Activated T-helper 1 cell treated with Interleukin-2 at 50 U/mL for 16 hours (primary cell): ENCODE measurements at places on chromosomes 7 and 10.

GRCh38 chr10:120917521-120918250, 66.5 kb downstream of the WDR11 start:
- no peak for DNase-seq

DNA sequence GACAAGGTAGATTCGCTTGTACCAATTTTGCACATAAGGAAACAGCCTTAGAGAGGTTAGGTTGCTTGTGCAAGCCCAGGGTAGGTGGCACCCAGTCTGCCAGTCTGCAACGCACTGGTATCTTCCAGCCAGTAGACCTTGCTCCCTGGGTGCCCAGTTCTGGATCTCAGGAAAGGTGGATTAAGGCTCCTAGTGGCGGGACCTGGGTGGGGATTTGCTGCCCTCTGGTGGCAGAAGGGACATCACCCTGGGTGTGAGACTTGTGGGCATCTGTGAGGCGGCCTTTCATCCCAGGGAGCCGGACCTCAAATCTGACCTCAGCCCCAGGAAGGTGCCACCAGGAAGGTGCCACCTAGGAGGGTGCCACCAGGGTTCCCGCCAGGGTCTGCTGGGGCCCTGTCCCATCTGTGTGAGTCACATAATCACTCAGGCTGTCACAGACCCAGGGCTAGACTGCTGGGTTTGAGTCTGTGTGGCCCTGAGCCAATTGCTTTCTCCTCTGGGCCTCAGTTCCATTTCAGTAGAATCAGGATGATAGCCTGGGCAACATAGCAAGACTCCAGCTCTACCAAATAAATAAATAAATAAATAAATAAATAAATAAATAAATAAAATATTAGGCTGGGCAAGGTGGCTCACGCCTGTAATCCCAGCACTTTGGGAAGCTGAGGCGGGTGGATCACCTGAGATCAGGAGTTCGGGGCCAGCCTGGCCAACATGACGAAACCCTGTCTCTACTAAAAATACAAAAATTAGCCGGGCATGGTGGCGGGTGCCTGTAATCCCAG, 5.3 kb upstream of the PRKRIP1 start:
- peak; percentile 46 for DNase-seq

DNA sequence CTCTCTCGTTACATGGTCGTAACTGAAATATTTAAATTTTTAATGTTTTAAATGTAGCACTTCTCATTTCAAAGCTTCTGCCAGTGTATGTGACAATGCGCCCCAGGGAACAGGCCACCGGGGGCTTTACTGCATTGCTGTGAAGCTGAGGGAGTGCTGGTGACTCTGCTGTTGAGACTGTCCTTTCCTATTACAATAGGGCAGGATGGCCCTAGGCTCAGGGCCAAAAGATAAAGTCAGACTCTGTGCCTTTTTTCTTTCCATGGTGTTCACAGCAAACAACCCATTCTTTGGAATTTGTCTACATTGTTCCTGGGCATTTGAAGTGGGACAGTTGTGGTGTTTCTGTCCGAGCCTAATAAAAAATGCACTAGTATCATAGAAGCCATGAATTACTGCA, 107.3 kb downstream of the GALNT11 start:
- no peak for DNase-seq

- no peak for DNase-seq
These were observed 92.5 kb downstream of the ELAPOR2 start for GRCh38 chr7:86966916-86967315.

GRCh38 chr10:21520949-21521348, 4.5 kb downstream of the SKIDA1 start:
- DNase-seq, result no peak

- no peak for DNase-seq
These were observed 1016.4 kb upstream of the KCND2 start for GRCh38 chr7:119256446-119257131.

DNA sequence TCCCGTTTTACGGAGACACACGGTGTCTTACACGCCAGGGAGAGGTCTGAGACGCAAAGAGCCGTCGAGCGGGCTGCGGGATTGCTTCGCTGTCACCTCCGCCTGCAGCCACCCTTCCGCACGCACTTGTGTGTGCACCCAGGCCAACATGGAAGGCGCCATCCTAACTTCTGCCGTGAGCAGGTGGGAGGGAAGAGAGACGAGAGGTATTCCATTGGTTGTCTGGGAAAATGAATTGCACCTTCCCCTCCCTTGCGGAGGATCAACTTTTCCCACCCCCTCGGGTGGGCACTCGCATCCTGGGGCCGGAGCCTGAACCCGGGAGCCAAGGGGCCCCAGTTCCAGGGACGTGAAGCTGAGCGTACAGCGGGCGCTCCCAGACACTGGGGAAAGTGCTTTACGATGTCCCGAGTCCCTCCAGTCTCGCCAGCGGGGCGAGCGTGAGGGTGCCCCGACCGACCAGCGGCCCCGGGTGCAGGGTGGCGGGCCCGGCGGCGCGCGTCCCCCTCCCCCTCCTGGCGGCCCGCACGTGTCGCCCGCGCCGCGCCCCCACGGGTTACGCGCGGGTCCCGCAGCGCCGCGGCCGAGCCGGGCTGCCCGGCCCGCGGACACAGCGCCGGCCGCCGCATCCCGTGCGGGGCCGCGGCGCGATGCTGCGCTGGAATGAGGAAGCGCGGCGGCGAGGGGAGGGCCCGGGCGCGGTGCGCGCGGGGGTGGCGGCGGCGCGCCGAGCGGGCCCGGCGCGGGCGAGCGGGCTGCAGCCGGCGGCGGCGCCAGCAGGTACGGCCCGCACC, 984 bp upstream of the IKZF1 start:
- DNase-seq, result no peak

- DNase-seq, result no peak
These were observed 46.4 kb upstream of the NXPH1 start for GRCh38 chr7:8386926-8387550.

DNA sequence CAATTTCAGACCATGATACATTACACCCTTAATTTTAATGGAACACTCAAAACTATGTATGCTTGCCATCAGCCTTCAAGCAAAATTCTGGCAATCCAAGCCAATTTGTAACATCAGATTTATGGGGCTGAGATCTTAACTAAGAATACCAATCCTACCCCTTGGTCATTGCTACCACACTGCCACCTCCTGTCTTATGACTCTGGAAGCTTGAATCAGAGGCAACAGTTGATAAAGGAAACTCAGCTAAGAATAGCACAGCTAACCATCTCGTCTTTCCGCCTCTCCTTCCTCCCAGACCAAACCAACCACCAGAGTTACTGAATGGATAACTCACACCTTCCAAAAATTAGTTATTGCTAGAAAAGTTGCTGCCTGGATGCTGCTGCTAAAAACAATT, 7.4 kb downstream of the IGF2BP3 start:
- DNase-seq, result no peak

GRCh38 chr10:74991435-74991834, 120.0 kb upstream of the SAMD8 start:
- no peak for DNase-seq

DNA sequence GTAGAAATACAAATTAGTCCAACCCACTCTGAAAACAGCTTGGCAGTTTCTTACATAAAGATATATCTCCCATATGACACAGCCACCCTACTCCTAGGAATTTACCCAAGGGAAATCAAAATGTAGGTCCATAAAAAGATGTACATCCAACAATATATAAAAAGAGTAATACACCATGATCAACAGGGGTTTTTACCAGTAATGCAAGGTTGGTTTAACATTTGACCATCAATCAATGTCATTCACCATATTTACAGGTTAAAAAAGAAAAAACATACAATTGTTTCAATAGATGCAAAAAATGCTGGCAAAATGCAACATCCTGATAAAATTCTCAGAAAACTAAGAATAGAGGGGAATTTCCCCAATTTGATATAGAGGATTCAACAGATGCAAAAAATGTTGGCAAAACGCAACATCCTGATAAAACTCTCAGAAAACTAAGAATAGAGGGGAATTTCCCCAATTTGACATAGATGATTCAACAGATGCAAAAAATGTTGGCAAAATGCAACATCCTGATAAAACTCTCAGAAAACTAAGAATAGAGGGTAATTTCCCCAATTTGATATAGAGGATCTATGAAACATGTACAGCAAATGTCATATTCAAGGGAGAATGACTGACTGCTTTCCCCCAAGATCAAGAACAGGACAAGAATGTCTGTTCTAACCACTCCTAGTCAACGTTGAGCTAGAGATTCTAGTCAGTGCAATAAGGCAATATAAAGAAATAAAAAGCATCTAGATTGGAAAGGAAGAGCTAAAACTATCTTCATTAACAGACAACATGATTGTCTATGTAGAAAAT, 13.7 kb downstream of the ADAP1 start:
- DNase-seq, result no peak

GRCh38 chr7:25091176-25091575, 33.9 kb downstream of the CYCS start:
- no peak for DNase-seq

- no peak for DNase-seq
These were observed 170.8 kb upstream of the BET1 start for GRCh38 chr7:94174956-94175355.

- DNase-seq, result no peak
These were observed 235.1 kb downstream of the SEMA3E start for GRCh38 chr7:83413831-83414230.

- DNase-seq, result no peak
These were observed 367.7 kb downstream of the PHF14 start for GRCh38 chr7:11341285-11341944.

GRCh38 chr7:129958643-129959470, 6.1 kb upstream of the UBE2H start:
- DNase-seq, result no peak

DNA sequence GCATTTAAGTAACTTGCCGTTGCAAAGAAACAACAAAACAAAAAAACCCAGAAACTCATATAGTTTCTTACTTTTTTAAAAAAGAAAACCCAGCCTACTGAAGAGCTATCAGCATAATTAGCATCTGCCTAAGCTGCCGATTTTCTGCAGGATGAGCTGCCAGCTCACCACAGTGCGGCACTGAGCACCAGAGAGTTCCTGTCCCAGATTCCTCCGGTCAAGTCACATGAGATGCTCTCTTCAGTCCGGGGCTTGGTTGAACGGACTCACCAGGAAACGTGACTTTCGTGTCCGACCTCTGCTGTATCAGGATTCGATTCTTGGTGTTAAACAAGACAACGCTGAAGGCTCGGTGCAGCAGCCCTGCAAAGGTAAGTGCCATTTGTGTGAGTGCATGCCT, 3.2 kb downstream of the IDI2 start:
- DNase-seq, result no peak

- DNase-seq, result no peak
These were observed 112.2 kb upstream of the LRGUK start for GRCh38 chr7:134014935-134015334.

DNA sequence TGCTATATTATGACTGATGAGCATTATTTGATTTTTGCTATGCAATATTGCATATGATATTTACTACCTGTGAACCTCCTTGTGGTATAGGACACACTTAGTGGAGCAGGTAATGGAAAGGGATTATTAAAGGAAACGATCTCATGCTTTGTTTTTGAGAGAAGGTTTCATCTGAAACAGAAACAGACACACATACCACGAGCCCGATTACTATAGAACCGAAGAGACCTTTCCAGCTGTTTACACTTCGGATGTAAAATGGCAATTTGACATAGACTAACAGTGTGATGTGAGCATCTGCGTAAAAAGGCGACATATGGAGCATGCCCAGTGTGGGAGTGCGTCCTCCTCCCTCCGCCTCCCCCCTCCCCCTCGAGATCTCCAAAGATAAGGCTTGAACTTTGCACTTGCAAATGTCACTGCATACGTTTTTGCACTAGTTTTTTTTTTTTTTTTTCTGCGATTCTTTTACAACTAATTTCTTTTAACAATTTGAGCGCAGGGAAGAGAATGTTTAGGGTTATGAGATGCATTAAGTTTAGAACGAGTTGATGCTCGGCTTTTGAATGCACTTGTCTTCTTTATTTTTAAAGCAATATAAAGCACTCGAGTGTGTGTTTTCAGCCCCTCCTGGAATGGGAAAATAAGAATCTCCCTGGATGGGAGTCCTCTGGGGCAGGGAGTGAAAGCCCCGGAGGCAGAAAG, 251.0 kb downstream of the NSUN6 start:
- no peak for DNase-seq

DNA sequence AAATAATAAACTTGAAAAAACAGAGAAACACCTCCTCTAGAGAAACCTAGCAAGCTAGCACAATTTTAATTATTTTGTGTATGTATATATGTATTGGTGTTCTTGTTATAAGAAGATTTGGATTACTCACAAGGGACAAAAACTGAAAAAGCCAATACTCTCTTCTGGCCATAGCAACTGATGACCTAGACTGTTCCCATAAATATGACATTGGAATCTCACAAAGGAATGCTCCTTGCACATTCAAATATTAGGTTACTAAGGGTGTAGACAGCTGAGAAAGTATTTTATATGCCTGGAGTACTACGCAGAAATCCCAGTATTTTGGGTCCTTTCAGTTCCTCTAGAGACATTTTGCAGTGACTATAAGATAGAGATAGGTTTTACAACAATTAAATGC, 279.4 kb downstream of the FZD1 start:
- no peak for DNase-seq

DNA sequence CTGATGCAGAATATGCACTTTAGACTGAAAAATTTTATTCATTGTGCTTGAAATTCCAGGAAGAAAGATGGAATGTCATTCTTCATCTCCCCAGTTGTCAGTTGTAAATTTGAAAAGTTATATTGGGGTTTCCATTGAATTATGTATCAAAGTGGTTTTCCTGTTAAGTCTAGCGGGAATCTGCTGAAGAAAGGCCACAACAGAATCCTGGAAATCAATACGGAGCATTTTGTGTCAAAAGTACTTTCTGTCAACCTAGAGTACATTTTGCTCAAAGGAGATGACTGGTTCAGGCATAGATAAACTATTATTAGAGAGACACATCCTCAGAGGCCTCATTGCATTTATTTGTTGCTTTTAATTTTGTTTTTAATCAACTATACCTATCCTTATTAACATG, 538.2 kb upstream of the SEMA3D start:
- no peak for DNase-seq

GRCh38 chr10:91311601-91312381, 91.3 kb downstream of the PCGF5 start:
- DNase-seq, result no peak

GRCh38 chr10:131910663-131911314, 10.0 kb downstream of the PPP2R2D start:
- DNase-seq, result no peak

DNA sequence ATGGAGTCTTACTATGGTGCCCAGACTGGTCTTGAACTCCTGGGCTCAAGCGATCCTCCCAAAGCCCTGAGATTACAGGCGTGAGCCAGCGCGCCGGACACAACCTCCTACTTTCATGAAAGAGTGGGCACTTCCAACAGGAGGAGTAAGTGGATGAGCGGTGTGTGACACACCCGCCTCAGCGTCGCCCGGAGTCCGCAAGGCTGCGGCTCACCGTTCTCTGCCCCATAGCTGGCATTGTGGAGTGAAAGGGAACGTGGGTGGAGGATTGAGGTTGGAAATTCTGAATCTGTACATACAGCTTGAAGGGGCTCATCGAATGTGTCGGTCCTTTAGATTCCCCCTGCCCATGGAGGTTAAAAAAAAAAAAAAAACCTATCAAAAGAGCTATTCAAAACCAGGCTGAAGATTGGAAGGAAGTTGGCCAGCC, 524 bp upstream of the PRXL2A start:
- no peak for DNase-seq

DNA sequence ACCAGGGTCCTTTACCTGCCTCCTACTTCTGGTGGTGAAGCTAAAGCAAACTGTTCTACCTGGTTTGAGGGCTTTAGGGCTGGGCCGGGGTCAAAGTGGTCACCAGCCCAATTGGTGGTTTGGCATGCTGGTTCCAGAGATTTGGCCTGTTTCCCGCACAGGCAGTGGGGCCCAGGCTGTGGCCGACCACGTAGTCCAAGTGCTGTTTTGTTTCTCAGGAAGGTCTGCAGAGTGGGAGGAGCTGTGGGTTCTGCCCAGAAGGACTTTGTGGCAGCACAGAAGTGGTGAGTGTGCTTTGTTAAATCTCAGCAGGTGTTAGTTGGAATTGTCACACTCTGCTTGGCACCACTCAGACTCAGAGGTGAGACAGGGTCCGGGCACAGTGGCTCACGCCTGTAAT, 85.8 kb downstream of the MKX start:
- no peak for DNase-seq
